ENCODE measurements at places on chromosomes 7 and 10. TPM values are rescaled to one million over a fixed set of nuclear protein-coding genes. Genes with fewer than 3 reads are reported as not detected.

NEUROG3 gene
- not detected for total RNA-seq

PIK3CG gene
- total RNA-seq = 4.1 TPM

EVX1 gene
- not detected for total RNA-seq

TAS2R40 gene
- not detected for total RNA-seq

STRIP2 gene
- 2.7 TPM for total RNA-seq

ZPBP gene
- not detected for total RNA-seq

NEUROD6 gene
- not detected for total RNA-seq

MEIG1 gene
- not detected for total RNA-seq

ZCWPW1 gene
- total RNA-seq = 0.98 TPM

FBXL13 gene
- total RNA-seq = 0.85 TPM

UCN3 gene
- not detected for total RNA-seq

SPDYE1 gene
- not detected for total RNA-seq

CCDC172 gene
- total RNA-seq = not detected

NPVF gene
- total RNA-seq = not detected

ELN gene
- total RNA-seq = 5.4 TPM

PIK3AP1 gene
- total RNA-seq = 0.14 TPM

AKR1D1 gene
- not detected for total RNA-seq

HACD1 gene
- total RNA-seq = 27.9 TPM

GIMAP7 gene
- total RNA-seq = 145 TPM

ITGA8 gene
- 0.23 TPM for total RNA-seq

NCF1 gene
- total RNA-seq = not detected
